Activated T-cell treated with anti-CD3 and anti-CD28 coated beads, Interleukin-2, amount 50 U/mL, for 24 hours (primary cell): ENCODE measurements at places on chromosomes 7 and 10.

- DNase-seq: no peak
Observed at GRCh38 chr7:71429083-71429482, 297.1 kb downstream of the GALNT17 start.

DNA sequence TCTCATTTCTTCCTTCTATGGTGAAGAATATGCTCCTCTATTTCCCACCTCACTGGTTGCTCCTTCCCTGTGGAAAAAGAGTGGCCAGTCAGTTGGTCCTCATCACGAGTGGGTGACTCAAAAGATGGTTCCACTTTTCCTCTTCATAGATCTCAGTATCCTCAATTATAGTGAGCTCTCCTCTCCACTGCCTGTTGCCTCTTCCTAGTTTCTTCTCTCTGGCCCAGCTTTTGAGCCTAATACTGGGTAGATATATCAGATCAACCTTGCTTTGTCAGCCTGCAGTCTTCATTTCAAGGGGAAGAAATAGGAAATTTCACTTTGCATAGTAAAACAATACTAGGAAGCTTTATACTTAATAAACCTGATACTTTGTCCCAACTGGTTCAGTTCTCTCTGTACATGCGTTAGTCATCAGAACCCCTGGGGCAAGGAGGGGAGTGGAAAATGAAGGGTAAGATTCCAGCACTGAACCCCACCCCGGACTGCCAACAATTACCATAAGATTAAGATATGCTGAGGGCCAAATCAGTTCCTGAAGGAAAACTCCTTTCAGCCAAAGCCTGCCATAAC, 15.5 kb upstream of the WNT16 start:
- no peak for DNase-seq

DNA sequence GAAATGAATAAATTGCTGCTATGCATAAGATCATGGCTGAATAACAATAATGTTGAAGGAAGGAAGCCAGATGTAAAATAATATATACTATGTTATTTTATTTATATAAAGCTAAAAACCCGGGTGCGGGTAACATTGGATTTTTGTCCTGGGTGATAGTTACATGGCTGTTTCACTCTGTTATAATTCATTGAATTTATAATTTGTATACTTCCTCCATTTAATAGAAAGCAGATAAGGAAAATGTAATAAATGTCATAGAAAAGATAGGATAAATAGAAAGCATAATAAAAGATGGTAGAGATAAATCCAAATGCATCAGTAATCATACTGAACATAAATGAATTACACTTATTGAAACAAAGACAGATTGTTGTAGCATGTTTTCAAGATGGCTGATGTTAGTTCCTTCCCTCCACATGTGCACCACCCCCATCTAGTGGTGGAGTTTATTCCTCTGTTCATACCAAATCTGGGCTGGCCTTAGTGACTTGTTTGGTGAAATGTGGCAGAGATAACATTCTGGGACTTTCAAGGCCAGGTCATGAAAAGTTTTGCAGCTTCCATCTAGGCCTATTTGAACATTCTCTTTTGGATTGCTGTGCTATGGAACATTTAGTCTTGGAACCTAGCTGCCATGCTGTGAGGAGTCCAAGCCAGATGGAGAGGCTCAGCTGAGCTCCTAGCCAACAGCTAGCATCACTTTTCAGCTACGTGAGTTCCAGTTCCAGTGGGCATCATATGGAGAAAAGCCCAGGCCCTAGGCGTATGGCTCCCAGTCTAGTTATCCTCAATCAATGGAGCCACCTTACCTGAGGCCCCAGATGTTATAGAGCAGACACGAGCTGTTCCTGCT, 46.9 kb downstream of the AHCYL2 start:
- peak; percentile 37 for DNase-seq

- no peak for DNase-seq
Observed at GRCh38 chr10:94293354-94293753, 69.4 kb downstream of the NOC3L start.

DNA sequence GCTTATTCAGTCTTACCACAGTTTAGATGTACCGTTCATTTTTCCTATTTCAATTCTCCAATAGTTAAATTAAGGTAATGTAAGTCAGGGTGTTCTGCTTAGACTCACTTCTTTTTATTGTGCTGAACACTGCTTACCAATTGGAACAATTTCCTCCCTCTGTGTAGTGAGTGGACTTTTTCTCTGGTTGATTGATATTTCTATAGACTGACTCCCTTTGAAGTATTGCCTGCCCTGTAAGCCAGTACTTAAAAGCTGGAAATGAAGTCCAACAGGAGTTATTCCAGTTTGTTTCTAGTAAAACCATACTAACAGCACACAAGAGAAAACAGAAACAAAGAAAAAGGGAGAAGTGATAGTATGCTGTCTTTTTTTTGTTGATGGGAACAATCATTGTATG, 1674.9 kb downstream of the REEP3 start:
- DNase-seq: no peak

DNA sequence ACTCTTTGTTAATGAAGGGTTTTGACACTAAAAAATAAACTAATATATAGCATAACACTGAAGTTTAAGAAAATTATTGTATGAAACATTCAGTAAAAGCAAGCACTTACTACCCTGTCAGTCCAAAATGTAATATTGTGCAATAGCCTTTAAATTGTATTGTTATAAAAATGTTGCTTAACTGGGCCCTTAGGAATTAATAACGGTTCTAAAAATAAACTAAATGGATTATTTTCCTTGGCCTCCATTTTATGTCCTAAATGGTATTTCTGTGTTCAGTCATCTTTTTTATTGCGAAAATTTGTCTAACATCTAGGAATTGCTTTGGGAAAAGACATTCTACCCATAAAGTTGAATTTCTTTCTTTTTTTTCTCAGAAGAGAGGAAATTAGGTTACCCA, 49.0 kb upstream of the ABI1 start:
- no peak for DNase-seq

GRCh38 chr7:127766831-127767459, 115.0 kb downstream of the SND1 start:
- DNase-seq: no peak

- no peak for DNase-seq
Observed at GRCh38 chr7:55181762-55182161, 162.9 kb downstream of the EGFR start.

GRCh38 chr10:71388583-71389310, 8.0 kb upstream of the CDH23 start:
- DNase-seq: no peak

DNA sequence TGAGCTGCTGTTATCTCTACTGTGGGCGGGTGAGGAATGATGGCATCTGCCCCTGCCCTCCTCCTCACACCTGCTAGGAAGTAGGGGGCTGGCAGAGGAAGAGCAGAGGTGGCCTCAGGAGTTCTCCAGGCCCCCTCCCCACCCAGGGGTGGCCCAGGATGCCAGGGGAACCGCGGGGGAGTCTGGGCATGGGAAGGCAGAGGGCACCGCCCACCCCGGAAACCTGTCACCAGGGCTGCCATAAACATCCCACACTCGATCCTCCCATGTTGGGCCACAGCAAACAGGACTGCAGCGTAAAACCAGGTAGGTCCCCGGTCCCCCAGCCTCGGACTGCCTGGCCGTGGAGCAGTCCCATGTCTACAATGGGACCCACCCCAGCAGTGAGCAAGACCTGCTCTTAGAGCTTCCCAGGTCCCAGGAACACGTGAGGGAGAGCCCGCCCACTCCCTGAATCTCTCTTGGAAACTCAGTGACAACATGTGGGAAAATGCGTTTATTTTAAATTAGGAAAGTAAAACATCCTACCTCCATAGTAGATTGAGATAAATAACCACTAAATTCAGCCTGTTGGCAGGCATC, 23.4 kb downstream of the EBF3 start:
- no peak for DNase-seq

DNA sequence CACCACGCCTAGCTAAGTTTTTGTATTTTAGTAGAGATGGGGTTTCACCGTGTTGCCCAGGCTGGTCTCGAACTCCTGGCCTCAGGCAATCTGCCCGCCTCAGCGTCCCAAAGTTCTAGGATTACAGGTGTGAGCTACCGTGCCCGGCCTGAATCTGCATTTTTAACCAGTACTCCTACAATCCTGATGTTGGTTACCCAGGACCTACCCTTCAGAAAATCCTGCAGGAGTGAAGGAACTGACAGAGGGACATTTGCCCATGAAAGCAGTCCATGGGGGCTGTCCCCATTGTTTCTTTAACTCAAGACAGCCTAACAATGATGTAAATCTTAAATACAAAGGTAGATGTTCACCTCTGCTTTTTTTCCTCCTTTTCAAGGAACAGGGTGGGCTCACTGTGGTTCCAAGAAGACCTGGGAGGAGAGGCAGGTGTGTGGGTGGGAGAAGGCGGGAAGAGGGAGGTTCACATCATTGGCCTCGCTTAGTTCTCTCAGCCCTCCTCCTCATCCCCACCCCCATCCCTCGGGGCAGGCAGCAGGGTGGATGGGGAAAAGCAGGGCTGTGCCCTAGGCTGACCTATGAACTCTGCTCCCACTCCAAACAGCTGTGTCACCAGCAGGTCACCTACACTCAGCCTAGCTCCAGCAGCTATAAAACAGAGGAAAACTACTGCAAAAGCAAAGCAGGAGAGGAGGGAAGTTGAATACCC, 13.5 kb downstream of the LRRC20 start:
- no peak for DNase-seq

- DNase-seq: no peak
Observed at GRCh38 chr7:135825406-135825805, 76.8 kb upstream of the FAM180A start.

- no peak for DNase-seq
Observed at GRCh38 chr10:28220811-28221210, 82.1 kb downstream of the MPP7 start.

GRCh38 chr7:146146831-146147486, 30.4 kb downstream of the CNTNAP2 start:
- DNase-seq: no peak

GRCh38 chr10:14063531-14064285, 267.0 kb downstream of the FRMD4A start:
- DNase-seq: no peak

DNA sequence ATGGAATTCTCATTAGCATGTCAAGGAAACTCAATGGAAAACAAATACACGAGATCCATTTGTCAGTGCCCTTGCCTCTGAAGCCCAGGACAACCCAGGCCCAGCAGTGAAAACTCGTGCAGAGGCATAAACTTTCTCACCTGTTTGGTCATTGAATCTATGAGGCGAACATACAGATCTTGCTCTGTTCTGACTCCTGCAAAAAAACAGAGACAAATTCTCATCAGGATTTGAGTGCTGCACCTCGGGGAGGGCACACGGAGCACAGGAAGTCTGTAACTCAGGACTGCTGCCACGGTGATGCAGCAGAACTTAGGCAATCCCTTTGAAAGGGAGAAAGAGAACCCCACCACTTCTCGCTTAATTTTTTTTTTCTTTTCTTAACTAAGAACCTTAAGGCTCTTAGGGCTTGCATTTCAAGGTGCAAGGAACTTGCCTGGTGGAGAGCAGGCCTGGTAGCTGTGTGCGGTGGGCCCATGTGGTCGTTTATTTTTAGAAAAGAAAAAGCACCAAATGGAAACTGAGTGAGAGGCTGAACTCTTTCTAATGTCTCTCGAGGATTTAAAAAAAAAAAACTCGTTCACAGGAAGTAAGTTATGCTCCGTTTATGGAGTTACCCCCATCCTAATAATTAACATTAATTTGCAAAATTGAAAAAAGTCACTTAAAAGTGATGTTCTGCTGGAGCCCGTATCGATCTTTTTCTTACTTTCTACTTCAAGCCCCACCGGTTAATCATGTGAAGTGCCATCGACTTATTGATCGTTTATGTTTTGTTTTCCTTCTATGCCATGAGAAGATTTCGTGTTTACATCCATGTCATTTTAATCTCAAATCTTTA, 1.8 kb downstream of the EBF3 start:
- DNase-seq: no peak

GRCh38 chr10:97174276-97174775, 11.4 kb downstream of the SLIT1 start:
- no peak for DNase-seq

GRCh38 chr10:89944138-89944537, 242.7 kb downstream of the KIF20B start:
- no peak for DNase-seq

GRCh38 chr7:103729026-103729425, 260.4 kb downstream of the RELN start:
- DNase-seq: no peak

GRCh38 chr7:38339953-38340819, 66.8 kb upstream of the TARP start:
- DNase-seq: no peak

GRCh38 chr10:114117728-114118127, 56.3 kb downstream of the CCDC186 start:
- DNase-seq: no peak

DNA sequence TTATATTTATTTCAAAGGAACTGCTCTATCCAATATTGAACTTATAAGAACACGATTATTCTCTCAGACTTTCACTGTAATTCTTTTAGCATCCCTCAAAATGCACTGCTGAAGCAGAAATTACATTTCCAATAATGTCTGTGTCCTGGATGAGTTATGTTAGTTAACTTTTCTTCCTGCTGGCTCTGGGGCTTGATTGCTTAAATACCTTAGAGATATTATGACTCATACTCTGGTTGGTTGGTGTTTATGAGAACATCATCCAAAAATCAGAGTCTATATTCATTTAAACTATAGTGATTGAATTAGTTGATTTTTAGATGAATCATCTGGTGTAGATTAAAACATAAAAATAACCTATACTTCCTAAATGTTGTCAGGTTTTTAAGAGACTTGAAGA, 246.3 kb upstream of the VWC2 start:
- DNase-seq: no peak
